ENCODE measurements at places on chromosomes 16 and 17.
A peak's percentile ranks its signal among the peaks of the same experiment; 100 is the strongest.

DNA sequence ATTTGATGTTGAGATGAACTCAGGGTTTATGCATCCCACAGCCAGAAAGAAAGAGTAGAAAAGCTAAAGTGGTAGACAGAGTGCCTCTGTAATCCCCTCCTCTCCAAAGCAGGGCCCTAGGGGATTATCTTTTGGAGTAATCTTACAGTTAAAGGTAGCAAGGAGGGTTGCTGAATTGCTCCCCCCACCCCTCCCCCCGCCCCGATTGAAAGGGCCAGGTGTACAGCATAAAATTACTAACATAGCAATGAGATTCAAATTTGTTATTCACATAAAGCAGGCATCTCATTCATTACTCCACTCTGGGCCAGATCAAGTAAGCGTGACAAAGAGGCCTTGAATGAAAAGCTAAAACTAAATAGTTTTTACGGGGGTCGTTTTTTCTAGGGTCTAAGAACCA is 72.7 kb downstream of the STH start:
- DNase-seq, result no peak

GRCh38 chr16:31301708-31302400 is 42.1 kb downstream of the ITGAM start:
- DNase-seq, result no peak

DNA sequence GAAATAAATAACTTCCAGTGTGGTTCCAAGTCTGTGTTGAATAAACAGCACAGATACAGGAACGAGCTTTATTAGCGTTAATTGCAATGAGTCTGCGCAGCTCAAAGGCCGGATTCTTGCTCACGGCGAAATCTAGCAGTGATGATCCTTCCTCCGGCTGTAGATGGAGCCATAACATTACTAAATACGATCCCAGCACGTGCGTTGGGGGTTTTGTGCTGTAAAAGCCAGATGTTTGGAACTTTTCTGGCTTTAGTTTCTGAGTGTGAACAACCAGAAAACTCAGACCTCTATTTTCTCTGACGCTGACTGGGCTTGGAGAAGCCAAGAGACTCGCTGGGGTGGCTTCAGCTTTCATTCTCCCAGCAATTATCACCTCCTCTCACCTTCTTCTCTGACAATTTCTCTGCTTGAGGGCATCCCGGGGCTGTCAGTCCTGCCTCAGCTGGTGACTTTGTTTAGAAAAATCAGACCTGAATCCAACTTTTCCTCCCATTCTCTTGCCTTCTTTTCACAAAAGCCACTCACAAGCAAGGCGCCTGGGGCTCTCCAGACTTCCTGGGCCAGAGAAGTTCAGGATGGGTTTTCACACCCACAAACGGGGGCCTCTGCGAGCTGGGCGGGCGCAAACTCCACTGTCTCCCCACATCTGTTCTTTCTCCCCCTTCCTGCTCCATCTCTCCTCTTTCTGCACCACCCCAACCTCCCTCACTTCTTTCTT is 47.1 kb upstream of the AKTIP start:
- DNase-seq, result peak; percentile 60

DNA sequence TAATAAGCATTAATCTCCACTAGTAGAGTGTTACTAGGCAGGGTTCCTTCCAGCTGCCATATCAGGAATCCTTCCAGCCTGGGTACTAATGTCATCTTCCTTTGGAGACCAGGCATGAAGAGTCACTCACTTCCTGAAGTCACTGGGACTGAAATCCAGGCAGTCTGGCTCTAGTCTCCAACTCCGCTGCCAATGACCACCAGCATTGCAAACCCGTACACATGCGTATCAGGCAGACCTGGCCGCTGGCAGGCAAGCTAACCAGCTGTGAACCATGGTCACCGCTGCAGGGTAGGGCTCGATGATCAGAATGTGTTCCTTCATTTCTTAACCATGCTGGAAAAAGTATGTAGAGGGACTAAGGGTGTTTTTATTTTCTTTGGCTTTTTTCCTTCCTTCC is 255.5 kb downstream of the CDH13 start:
- DNase-seq, result no peak

DNA sequence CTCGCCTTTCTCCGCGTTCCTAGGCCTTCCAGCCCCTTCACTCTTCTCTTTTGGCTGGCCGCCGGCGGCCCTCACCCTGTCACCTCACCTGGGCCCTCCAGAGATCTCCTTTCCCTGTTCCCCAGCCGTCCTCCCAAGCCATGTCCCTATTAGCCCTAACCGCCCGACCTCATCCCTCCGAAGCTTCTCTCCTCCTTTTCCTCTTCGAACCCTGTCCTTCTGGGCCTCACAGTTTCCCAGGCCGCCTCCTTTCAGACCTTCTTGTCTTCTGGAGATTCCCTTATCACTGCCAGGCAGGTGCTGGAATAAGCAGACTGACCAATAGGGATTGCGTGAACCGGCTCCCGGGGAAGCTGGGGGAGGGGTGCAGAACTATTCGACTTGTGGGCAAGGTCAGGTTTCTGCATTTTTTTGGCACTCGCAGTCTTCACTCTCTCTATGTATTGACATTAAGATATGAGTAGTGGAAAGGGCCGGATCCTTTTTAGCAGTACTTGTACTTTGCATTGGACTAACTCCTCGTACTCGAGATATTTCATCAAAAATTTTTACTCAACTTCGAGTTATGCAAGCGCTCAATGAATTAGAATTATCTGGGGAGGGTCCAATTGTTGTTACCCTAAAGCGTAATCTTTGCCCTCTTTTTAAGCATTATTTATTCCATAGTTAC is 690 bp downstream of the RHOT1 start:
- DNase-seq, result peak; percentile 70

DNA sequence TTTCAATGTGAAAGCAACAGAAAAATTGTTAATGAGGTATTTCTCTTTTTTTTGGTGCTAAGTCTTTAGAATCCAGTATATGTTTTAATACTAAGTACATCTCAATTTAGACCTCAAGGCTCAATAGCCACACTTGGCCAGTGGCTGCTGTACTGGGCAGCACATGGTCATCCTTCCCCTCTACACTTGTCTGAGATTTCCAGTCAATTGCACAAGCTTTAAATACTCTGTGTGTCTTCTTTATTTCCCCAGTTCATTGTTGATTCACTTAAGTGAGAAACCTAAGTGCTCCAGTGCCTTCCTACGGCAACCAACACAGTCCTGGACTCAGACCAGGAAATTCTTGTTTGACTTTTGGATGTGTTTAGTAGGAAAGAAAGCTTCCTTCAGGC is 62.2 kb downstream of the TNRC6C start:
- DNase-seq, result no peak

GRCh38 chr17:77444984-77445759 is 304.4 kb downstream of the SEC14L1 start:
- peak; percentile 57 for DNase-seq

DNA sequence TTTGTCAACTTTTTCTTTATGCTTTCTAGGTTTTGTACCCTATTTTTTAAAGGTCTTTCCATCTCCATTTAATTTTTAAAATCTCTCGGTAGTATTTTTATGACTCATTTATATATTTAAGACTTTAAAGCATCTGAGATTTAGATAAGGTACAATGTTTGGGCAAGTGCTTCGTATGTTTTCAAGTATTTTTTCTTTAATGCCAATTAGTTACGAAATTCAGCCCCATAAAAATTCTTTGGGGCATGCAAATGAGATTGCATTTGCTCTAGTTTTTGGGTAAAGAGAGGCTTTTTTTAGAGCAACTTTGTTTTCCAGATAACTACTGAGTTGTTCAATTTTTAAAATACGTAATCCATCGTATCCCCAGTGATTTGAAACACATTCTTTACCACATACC is 65.3 kb upstream of the CRHR1 start:
- no peak for DNase-seq

DNA sequence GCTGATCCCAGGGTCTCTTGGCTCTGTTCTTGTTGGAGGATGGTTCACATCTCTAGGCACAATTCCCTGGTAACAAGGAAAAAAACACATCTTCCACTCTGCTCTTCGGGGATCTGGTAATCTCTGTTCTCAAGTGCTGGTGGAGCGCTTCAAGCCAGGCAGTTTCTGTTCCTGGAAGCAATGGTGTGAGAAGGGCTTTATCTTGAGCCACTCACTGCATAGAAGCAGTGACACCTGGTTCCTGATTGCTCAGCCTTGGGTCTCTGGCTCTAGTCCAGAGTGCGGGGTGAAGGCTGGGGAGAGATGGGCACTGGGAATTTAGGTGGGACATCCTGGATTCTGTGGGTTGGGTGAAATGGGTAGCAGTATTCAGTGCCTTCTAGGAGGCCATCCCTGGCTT is 14.1 kb downstream of the AKAP1 start:
- no peak for DNase-seq

- DNase-seq, result no peak
Observed at GRCh38 chr17:61144137-61144536, 255.5 kb upstream of the TBX2 start.

DNA sequence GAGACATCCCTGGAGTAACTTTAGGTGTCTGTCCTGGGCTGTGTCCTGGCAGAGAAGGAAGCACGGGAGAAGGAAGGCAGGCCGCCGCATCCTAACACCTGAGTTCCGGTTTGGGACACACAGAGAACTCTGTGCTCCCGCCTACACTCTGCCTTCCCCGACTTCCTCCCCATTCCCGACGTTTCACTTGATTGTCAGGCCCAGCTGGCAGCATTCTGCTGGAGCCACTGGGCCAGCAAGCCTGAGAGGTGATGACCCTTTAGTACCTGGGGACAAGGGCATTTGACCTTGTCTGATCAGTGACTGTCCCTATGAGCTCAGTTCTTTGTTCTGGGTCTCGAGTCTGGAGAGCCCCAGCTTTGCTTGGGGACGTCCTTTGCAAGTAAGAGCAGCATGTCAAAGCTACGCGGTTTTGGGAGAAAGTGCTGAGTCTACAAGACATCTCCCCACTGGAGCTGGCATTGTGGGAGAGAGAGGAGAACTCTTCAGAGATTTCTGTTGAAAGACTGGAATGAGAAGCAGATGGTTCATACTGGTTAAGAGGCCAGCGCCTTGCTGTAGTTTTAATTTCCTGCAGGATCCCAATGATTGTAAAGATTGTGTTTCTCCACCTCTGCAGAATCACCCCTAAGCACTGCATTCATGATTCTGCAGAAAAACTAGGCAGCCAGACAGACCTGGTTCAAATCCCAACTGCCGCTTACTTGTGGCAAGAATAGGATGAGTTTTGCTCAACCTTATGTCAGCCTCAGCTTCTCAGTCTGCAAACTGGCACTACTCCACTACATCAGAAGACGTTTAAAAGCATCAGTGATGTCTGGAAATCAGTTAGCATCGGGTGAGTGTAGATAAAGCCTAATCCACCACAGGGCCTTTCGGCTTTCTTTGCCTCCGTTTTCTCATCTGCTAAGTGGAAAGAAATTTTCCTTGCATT is 20.6 kb downstream of the ABAT start:
- DNase-seq, result no peak

GRCh38 chr16:80994451-80994850 is 12.2 kb downstream of the CMC2 start:
- DNase-seq, result peak; percentile 49

- DNase-seq, result no peak
Observed at GRCh38 chr17:80877729-80878303, 113.8 kb upstream of the CHMP6 start.

DNA sequence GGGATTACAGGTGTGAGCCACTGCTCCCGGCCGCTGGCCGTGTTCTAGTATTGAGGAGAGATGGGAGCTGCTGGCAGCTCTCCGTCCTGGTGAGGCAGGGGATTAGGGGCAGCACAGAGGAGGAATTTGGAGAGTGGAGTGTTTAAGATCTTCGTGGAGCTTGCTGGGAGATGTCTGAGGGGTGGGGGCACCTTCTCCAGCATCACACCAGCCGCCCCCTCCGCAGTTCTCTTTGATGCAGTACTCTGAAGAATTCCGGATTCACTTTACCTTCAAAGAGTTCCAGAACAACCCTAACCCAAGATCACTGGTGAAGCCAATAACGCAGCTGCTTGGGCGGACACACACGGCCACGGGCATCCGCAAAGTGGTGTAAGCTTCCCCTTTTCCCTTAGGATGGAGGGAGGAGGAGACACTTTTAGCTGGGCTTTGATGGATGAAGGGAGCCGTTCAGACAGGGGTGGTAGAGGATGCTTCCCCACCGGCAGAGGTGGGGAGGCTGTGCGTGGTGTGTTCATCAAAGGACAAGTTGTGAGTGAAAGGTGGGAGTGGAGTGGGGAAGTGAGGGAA is 11.9 kb downstream of the ITGAM start:
- DNase-seq, result no peak

DNA sequence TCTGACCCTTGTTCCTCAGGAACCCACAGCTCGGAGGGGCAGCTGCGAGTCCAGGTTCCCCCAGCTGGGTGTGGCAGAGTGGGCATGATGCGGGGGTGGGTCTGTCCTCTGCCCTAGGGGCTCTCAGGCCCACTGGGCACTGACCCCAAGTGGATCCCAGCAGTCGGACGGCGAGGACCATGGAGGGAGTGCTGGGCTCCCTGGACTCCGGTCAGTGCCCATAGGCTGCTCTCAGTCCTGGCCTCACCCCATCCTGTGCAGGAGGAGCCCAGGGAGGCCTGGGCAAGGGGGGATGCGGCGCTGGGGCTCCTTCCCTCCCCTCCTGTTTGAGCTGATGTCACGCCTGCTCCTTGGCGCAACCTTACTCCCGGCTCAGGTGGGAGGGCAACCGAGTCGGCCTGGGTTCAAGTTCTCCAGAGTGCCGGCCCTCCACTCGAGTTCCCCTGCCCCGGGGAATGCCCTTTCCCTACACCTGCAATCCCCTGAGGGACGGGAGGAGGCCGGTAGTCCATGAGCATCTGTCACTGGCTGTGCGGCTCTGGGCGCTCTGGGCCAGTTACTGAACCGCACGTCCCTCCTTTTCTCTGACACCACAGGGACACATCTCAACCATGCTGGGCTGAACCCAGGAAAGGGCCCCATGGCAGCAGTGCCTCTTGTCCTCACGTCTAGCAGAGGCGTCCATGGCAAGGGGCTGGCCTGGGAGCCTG is 52.6 kb upstream of the ACSF3 start:
- DNase-seq, result no peak

DNA sequence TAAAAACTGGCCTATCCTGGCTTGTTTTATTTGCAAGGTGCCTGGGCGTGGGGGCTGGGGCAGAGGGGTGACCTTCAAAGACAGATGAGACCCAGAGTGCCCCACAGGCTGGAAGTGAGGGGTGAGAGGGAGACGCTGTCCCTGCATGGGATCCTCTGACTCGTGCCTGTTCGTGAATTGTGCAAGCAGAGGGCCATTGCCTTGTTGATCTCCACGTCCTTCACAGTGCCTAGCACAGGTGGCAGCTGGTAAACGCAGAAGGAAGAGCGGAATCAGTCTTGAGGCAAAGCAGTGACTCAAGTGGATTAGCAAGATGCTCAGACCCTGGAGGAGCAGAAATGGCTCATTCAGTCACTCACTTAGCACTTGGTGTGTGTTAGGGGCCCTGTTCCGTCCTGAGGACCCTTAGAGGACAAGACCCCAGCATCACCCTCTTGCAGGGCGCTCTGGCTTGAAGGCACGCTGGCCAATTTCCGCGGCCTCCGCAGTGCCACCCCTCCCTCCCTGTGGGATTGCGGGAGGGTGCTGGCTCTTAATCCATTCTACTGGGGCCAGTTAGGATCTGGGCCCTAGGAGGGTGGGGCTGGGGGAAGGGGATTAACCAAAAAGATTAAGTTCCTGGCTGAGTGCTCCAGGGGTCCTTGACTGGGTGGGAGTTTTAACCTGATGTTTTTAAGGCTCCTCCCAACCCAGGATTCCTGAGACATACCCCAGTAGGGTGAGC is 151.2 kb downstream of the CCDC182 start:
- DNase-seq, result no peak

- DNase-seq, result no peak
Observed at GRCh38 chr17:39777534-39778365, 40.0 kb downstream of the GRB7 start.

GRCh38 chr16:87006789-87007745 is 310.1 kb downstream of the C16orf95 start:
- DNase-seq, result no peak

GRCh38 chr16:51759329-51759728 is 608.3 kb upstream of the SALL1 start:
- no peak for DNase-seq

Data from astrocyte (in vitro differentiated cells and primary cell).